Esophagus squamous epithelium (tissue), 5 donors: ENCODE measurements at places on chromosomes 16 and 17.

- DNase-seq = no peak
These were observed 91.5 kb upstream of the CRHR1 start for GRCh38 chr17:45692661-45693060.

- no peak for DNase-seq
These were observed 394 bp upstream of the CPD start for GRCh38 chr17:30378241-30378824.

DNA sequence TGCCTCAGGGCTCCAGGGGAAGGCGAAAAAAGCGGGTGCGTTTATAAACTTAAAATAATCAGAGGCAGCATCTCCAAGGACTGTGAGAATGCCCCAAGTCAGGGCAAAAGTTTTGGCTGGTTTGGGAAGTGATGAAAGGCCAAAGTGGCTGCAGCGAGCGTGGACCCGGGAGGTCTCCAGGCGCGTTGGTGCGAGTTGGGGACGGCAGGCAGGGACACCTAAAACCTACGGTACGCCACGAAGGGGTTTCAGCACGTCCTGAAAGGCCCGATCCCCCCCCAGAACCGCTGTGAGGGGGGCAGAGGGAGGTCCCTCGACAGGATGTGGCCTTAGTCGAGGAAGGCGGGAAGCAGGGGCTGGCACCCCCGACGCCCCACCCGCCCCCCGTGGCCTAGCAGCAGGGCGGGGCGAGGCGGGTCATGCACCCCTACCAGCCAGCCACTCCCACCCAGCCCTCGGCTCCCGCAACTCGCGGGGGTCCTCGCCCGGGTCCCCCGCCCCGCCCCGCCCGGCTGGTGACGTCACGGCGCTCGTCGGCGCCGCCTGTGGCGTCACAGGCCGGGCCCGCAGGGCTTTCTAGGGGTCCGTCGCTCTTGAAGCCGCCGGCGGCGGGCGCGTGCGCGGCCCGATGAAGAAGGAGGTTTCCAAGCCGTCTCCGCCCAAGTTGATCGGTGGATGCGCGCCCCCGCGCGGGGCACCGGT is at the start of gene MYCBPAP:
TSS of gene MYCBPAP (plus strand) at position 569 of the 702 bp plus-strand sequence. CDS start 236 bp downstream, outside the sequence.
- no peak for DNase-seq

DNA sequence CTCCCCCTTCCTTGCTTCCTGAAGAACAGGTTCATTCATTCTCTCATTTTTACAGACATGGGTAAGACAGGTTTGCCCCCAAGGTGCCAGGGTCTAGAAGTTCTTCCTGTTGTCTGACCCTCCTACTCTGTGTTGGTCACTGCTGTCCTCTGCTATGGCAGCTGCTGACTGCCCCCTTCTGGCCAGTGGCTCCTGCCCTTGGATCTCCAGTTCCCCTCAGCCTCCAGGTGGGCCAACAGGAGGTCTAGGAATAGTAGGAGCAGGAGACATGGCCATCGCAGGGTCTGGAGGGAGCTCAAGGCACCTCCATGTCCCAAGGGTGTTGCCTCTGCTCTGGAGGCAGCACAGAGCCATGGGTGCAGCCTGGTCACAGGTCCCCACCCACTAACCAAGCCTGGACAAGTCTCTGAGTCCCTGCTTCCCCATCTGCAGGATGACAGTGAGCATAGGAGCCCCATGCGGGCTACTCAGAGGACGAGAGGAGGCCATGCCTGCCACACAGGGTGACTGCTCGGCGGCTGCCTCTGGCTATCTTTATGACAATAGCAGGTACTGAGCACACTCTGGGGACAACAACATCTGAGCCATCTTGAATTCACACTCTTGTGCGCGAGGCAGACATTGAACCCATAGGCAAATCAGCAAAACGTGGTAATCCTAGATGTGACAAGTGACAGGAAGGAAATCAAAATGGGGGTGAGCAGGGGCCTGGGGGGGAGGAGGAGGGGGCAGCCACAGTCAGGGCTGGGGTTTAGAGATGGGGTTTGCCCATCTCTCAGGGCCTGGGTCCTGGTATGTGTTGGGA is 27.0 kb upstream of the NXPH3 start:
- no peak for DNase-seq

DNA sequence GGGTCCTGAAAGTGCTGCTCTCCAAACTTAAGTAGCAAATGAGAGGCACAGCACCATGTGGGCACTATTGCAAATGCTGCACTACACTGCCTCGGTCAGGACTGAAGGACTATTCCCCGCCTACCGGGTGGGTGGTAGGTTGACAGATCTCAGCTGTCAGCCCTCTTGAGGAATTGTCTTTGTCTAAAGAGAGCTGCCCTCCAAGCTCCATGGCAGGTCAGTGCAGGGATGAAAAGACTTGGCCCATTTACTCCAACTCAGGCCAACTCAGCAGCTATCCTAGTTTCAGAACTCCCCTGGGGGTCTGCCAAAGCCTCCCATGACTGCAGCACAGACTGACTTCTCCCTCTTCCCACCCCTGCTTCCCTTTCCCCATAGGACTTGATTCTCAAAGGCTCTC is 3.4 kb upstream of the PDZD9 start:
- DNase-seq = no peak

GRCh38 chr16:27962197-27962596 is 101.3 kb downstream of the GSG1L start:
- DNase-seq = no peak

DNA sequence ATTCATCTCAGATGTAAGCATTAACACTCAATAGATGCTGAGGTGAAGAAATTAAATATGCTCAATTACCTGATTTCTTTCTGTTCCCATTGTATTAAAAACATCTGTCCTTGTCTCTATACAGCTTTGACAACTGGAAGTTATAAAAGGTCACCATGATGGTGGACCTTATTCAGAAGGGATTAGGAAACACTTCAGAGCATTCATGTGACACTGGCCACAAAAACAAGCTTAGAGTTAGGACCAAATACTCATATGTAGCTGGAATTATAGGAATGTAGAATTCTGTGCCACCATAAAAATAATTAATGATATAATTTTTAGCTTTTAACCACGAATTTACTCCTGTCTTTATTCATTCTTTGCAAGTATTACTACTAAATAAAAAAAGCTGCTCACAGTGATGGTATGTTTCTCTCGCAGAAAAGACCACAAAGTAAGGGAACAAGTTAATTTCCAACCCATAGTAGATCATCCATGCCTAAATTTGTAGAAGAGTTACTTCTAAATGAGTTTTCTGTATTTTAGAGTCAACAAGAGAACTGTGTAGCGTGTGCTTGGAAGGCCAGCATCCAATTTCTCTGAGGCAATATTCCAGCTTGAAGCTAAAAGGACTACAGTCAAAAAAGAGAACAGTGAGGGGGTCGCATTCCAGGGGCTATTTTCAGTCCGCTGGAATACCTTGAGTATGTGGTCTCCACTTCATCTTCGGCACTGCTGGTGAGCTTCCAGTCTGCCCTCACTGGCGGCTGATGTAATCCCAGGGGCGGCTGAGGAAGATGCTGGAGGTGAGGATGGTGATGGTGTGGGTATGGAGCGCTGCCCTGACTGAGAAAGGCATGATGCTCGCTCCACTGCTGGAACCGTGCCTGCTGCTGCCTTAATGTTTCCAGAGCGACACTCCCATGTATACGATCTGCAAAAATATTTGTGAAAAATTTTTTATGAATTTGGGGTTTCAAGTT is 63.7 kb downstream of the CACNG1 start:
- DNase-seq = no peak

DNA sequence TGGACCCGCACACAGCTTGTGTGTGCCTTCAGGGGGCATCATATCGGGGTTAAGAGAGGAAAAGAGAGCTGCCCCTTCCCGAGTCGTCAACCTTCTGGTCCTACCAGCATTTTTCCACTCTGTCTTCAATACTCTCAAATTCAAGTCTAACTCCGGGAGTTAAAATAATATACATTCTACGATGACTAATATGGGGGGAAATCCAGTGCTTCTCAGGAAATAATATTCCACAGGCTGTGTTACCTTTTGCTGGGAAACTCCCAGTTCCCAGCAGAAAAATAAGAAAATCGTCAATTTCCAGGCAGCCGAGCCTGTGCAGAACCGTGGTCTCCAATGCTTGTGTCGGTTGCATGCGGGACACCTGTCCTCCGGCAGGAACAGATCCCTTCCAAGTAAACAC is 105.0 kb upstream of the FOXF1 start:
- no peak for DNase-seq

DNA sequence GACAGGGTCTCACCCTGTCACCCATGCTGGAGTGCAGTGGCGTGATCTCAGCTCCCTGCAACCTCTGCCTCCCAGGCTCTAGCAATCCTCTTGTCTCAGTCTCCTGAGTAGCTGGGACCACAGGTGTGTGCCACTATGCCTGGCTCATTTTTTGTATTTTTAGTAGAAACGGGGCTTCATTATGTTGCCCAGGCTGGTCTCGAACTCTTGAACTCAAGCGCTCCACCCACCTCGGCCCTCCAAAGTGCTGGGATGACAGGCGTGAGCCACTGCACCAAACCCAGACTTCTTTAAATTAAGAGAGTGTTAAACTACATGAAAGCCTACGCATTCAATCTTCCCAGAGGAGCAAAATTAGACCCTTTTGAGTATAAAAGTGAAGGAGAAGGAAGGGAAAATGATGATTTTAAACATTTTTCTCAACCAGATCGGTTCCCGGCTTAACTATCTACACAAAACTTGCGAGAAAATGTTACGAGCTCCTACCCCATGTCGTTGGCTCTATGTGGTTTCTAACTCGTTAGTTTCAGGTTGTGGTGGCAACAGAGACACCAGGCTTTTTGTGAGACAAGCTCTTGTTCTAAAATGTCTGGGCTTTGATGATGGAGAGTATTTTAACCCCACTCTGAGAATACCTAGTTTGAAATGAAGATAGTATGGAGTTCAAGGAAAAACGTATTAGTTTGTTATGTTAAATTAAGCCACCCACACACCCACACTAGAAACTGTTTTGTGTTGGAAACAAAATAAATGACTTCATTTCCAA is 26.3 kb downstream of the STAT5B start:
- DNase-seq = no peak

DNA sequence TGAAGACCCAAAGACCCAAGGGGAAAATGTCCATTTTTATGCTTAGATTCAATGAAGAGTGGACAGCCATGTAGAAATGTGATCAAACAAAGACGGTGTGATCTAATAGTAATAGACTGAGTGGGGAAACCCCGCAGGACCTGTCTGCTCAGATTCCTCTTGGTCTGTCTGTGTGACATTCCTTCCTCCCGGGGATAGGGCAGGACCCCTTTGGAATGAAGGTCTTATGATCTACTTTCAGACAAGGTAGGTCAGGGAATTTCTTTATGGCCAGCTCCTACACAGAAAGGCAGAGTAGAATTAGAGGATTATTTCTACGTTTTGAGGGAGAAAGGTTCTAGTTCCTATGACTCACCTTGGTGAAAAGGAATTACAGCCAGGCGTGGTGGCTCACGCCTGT is 267.6 kb downstream of the STX8 start:
- no peak for DNase-seq

DNA sequence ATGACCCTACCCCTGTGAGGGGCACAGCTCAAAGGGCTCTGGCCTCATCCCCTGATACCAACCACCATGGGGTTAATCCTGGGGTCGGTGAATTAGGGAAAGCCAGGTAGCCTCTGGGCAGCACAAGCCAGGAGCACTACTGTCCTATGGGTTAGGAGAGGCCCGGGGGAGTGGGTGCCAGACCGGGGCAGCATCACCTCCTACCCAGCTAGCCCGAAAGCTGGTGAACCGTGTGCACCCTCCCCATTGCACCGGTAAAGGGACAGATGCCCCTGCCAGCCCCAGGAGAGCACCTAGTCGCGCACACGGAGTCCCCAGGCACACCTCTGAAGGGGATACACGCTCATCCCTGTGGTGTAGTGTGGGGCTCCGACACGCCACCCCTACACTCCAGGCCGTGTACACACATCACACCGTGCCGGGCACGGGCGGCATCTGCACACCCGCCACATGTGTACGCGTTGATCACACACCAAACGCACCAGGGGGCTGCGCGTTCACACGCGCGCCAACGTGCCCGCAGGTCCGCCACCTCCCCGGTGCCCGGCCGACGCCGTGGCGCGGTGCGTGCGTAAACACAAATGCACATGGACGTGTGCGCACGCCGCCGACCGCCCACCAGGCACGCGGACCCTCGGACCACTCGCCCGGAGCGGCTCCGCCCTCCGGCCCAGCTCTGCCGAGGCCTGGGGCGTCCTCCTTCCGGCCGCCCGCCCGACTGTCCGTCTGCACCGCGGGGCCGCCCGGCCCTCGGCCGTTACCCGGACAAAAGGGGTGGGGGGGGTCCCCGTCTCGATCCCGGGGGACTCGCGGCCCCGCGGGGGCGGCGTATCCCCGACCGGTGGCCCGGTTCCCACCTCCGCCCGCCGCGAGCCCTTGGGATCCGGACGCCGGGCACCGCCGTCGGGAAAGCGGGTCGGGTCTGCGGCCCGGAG is 785 bp downstream of the UBALD1 start:
- DNase-seq = no peak

DNA sequence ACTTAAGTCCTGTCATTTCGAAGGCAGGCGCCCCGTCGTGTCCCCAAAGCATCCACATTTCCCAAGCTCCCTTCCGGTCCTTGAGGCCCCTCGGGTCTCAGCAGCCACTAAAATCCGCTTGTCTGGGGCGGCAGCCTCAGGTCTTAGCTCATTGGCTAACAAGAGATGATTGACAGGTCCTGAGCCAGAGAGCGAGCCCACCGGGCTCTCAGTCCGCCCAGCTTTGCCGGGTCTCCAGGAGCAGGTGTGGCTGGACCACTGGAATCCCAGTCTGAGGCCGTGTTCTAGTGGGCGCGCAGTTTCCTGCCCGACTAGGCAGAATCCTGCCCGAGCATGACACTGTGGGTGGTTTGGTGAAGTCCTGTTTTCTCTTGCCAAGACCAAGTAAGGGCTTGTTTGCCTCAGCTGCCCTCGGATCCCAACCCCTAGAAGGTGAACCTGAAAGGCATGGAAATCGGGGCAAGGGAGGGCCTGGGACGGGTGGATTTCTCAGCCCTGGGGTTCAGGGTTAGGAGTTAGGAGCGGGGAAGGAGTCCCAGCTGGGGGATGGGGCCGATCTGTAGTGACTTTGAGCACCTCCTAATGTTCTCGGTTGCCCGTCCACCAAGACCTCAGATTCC is 42.8 kb downstream of the MRC2 start:
- no peak for DNase-seq

- no peak for DNase-seq
These were observed 11.3 kb upstream of the RNF157 start for GRCh38 chr17:76251478-76252039.

GRCh38 chr16:75048530-75048929 is 49.7 kb downstream of the ZNRF1 start:
- no peak for DNase-seq

DNA sequence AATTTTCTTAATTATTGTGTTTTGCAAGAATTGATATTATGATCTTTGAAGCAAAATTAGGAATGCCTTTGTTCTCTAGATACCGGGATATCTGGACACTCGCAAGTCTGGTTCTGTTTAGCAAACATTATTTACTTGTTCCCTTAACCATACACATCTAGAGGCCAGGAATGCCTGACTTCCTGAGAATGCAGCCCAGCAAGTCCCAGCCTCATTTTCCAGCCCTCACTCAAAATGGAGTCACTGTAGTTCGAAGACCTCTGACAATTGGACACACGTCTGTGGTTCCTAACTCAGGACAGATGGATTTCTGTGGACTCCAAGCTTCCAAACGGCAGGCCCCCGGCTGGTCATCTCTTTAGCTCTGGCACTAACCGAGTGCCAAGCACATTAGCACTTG is 355.4 kb upstream of the RBFOX1 start:
- DNase-seq = no peak

- DNase-seq = no peak
These were observed 76.9 kb downstream of the CYB561 start for GRCh38 chr17:63369233-63369632.
